Glutamatergic neuron (in vitro differentiated cells): ENCODE measurements at places on chromosomes 12 and 14.

- H3K4me1 ChIP-seq = peaks cover 7% of the 10 kb centered on the region
- H3K36me3 ChIP-seq = no peaks in the 10 kb centered on the region
- H3K27me3 ChIP-seq = no peaks in the 10 kb centered on the region
- no peak overlapping the region for H3K4me3 ChIP-seq
Observed at GRCh38 chr14:66650491-66650911, 142.6 kb downstream of the GPHN start.

- peaks cover 4% of the 10 kb centered on the region for H3K4me1 ChIP-seq
- H3K27ac ChIP-seq = no peak overlapping the region
- no peaks in the 10 kb centered on the region for H3K27me3 ChIP-seq
- no peak for DNase-seq
- no peaks in the 10 kb centered on the region for H3K36me3 ChIP-seq
Observed at GRCh38 chr14:60984196-60984595, 3.2 kb downstream of the SLC38A6 start.

GRCh38 chr12:30953257-30953656 is 26.7 kb downstream of the TSPAN11 start:
- H3K27me3 ChIP-seq = no peaks in the 10 kb centered on the region
- peaks cover 27% of the 10 kb centered on the region for H3K36me3 ChIP-seq
- H3K27ac ChIP-seq = no peak overlapping the region
- H3K4me1 ChIP-seq = peaks cover 8% of the 10 kb centered on the region
- H3K4me3 ChIP-seq = no peak overlapping the region

- H3K27me3 ChIP-seq = no peaks in the 10 kb centered on the region
- H3K4me1 ChIP-seq = peaks cover 11% of the 10 kb centered on the region
- no peaks in the 10 kb centered on the region for H3K36me3 ChIP-seq
- DNase-seq = no peak
Observed at GRCh38 chr12:95337146-95337545, 119.5 kb downstream of the VEZT start.

- no peak overlapping the region for H3K4me3 ChIP-seq
- H3K36me3 ChIP-seq = no peaks in the 10 kb centered on the region
- H3K27ac ChIP-seq = no peak overlapping the region
- DNase-seq = no peak
- H3K4me1 ChIP-seq = peaks cover 7% of the 10 kb centered on the region
Observed at GRCh38 chr12:2264651-2265232, 212.0 kb downstream of the CACNA1C start.

DNA sequence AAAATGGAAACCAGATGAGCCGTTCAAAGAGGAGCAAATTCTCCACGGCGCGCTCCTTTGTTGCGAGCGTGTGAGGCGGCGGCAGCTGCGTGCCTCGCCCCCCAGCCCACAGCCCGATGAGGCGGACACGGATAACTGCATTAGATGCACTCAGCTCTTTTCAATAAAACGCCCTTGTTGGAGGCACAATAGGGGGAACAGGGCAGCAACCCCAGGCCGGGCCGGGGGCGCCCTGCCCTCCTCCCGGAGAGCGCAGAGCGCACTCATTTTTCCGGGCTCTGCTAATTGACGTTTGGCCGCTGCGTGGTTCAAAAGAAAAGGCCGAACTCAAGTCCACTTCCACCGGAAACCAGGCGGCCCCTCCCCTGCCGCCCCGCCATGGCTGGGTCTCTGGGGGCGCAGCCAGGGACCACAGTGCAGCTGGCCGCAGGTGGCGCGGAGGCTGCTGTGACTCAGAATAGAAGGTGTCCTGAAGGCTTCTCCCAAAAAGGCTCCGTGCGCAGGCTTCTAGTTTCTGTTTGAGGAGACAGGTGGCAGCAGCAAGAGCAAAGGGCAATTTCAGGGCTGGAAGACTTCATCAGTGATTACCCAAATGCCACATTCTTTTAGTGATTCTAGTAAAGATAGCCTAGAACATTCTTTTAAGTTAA is 29.0 kb upstream of the SMOC1 start:
- H3K27me3 ChIP-seq = no peaks in the 10 kb centered on the region
- no peak for DNase-seq
- H3K27ac ChIP-seq = no peak overlapping the region
- H3K4me1 ChIP-seq = no peaks in the 10 kb centered on the region

DNA sequence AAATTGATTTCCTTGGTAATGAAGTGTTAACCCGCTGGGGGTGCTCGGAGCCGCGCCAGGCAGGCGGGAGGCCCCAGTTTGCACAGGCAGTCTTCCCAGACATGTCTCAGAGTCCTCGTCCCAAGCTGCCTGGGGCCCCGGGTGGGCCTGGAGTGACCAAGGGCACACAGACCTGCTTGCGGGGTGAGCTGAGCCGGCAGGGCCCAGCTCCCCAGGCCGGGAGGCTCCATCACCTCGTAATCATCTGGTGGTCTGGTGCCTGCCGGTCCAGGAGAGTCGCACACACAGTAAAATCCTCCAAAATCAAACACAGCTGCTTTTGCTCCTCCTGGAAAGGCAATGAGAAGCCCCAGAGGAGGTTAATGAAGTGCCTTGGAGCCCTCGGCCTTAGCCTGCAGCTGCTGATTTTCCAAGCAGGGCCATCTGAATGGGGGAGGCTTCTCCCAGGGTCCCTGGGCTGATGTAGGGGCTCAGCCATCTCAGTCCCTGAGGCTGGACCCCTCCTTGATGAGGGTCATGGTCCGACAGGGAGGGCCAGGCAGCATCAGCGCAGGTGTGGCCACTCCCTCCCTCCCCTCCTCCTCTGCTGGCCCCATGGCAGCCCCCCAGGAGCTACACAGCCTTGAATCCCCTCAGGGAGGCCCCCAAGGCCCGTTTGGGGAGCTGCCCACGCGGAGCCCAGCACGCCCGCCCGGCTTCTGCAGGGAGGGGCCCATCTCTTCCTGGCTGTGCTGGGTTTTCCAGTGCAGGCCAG is 39.4 kb upstream of the FBRSL1 start:
- H3K4me3 ChIP-seq = no peak overlapping the region
- H3K27ac ChIP-seq = no peak overlapping the region
- DNase-seq = no peak
- peaks cover 4% of the 10 kb centered on the region for H3K36me3 ChIP-seq
- H3K27me3 ChIP-seq = peaks cover 16% of the 10 kb centered on the region

DNA sequence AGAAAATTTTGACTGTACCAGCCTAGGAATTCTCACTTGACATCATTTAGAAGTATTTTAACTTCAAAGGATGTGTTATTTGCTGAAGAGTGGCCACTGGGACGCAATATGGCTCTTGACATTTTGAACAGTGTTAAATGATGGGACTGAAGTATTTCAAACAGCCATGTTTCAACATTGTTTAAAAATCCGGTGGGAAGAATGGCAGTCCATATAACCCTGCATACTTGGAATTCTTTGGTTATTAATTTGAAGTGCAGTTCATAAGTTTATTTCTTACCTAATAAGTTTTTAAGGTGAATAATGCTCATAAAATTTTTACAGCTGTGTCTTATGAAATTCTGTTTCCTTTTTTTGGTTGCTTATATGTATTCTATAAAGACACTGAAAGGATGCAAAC is 8.3 kb downstream of the TMTC2 start:
- no peaks in the 10 kb centered on the region for H3K36me3 ChIP-seq
- no peaks in the 10 kb centered on the region for H3K27me3 ChIP-seq
- no peak overlapping the region for H3K27ac ChIP-seq
- no peak for DNase-seq
- H3K4me3 ChIP-seq = no peak overlapping the region
